Spinal cord (tissue), 10 donors: ENCODE measurements at places on chromosomes 1 and 21. TPM values are rescaled to one million over a fixed set of nuclear protein-coding genes. Genes with fewer than 3 reads are reported as not detected.

DNA sequence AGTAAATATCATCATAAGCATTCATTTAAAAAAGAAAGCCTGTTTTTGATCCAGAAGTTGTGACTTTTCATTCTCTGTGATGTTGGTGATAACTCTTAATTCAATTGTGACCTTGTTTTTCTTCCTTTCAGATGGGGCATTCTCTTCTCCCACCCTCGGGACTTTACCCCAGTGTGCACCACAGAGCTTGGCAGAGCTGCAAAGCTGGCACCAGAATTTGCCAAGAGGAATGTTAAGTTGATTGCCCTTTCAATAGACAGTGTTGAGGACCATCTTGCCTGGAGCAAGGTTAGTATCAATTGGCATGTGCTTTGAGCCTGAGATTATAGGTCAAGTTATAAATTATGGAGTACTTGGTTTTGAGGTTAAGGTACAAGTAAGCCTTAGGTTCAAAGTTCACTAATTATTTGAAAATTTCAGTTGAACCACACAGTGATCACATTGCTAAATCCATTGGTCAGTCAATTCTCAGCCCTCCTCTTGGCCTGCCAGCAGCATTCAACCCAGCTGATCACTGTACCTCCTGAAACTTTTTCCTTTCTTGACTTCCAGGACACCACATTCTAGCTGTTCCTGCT lies 4.1 kb downstream of the PRDX6 start:
- no peak for DNase-seq

DNA sequence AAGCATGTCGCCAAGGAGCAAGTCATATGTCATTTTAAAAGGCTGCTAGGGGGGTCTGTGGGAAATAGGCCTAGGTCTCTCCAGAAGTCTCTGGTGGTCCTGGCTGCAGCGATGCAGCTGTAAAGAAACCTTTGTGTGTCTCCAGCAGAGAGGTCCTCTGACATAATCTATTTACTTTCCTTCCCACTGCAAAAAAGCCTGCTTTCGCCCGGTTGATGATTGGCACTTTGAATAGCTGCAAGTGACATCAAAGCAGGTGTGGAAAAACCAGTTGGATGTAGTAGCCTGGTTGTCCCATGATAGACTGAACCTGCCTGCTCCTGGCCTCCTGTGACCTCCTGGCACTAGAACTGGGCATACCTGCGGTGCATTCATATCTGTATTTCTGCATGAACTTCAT lies 13.8 kb downstream of the RASSF5 start:
- DNase-seq = no peak

DNA sequence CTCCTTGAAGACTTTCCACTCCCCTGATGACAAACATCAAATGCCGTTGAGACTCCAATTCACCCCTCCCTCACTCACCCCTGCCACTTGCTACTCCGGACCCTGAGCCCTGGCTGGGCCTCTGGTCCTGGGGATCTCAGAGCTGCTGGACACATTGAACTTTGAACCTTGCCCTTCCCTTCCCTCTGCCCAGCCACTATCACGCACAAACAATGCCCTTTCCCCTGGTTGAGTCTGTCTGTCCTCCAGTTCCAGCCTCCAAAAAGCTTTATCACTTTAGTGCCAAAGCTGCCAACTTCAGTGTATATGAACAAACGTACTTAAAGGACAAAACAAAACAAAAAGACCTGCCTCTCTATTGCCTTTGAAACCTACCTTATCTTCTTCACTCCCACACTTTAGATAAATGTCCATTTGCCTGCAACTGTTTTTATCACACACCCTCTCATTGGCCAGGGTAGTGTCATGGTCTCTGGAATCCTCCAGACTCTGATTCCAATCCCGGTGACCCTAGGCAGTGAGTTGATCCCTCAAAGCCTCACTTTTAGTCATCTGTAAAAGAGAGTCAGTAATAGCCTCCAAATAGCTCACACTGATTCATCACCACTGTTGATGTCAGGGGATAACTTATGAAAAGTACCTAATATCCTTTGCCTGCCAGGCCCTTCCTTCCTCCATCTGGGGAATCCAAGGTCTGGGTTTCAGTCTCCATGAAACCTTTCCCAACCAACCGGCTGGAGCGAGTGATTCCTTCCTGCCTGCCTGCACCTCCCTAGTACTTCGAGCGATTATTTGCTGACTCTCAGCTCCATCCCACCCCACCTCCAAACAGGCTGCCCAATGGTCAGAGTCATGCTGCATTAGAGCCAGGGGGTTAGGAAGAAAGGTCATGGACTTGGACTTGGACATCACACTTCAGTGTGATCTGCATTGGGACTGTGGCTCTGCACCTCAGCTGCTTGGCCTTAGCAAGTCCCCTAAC lies 15.9 kb upstream of the SPOCD1 start:
- DNase-seq = no peak

DNA sequence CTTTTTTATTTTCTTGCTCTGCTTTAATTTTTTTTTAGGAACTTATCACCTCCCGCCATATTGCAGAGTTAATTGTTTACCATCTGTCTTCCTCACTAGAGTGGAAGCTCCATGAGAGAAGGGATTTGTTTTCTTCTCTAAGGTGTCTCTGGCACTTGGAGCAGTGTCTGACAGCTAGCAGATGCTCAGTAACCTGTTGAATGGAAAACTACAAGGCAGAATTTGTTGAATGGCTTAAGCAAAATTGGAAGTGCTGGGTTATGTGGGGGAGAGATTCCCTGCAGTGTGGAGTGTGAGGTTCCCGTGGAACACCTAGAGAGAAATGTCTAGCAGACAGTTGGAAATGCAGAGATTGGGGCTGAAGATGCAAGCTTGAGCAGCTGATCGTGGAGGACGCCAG lies 59.5 kb upstream of the PARP1 start:
- DNase-seq = no peak

- peak; percentile 4 for DNase-seq
Measured at GRCh38 chr21:32653326-32653901, 41.2 kb upstream of the CFAP298 start.

Gene NOTCH2NLA
- polyA plus RNA-seq = 14.7 TPM

Gene ODR4
- polyA plus RNA-seq = 20.1 TPM

Gene ITLN2
- polyA plus RNA-seq = not detected
